ENCODE measurements at places on chromosomes 16 and 17.

DNA sequence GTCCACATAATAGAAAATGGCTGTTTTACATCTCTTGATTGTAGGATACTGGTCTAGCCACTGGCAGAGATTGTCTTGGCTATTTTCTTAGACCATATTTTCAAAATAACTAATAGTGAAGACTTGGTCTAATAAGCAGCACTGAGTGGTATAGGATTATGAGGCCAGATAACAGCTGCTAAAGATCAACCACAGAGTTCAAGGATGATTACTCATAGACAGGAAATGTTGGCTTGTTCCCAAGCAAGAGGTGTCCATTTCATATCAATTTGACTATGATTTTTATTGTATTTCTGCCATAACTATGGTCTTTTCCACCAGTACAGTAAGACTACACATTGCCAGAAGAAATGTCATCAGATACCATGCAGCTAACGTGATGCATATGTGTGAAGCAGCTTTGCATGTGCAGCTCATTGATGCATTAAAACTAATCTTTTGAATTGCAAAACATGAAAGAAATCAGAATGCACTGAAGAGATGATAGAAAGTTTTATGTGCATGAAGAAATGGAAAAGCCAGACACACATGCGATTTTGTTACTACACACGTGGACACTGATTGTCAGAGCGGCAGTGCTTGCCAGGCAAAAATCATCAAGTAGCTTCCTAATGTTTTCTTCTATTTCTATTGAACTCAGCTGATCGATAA lies 693.3 kb downstream of the CDH11 start:
- no peak for DNase-seq

DNA sequence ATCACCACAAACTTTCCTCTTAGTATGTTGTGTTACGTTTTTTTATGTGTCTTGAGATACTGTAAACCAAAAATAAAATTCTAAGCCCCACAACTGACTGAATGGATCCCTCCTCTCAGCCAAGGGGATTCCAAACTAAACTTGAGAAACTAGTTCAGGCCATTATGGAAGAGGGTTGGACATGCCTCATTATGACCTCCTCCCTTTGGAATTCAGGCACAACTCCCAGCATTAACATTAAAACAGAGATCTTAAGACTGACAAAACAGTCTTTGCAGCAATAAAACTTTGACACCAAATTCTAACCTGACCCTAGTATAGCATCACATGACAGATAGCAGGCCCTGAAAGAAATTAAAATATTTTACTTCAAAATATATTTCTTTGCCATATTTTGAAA lies 51.1 kb upstream of the SLC47A1 start:
- no peak for DNase-seq

DNA sequence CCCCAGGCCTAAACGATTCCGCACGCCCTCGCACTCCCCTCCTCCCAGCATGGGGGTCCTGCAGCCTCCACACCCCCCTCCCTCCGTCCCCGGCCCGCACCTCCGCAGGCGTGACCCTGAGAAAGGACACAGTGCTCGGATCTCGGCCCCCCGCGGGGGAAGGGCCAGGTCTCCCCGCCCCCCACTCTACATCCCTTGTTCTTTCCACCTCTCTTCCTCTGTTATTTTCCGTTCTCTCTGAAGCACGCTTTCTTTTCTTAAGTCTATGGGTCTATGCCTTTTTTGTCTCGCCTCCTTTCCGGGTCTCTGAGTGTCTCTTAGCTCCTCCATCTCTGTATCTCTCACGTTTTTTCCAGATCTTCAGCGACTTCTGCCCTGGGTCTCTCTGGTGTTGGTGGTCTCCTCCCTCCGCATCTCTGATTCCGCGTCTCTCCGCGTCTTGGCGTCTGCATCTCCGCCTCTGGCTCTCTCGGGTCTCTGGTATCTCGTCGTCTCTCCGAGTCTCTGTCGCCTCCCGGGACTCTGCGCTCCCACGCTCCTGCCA lies 2.1 kb upstream of the HES7 start:
- no peak for DNase-seq

DNA sequence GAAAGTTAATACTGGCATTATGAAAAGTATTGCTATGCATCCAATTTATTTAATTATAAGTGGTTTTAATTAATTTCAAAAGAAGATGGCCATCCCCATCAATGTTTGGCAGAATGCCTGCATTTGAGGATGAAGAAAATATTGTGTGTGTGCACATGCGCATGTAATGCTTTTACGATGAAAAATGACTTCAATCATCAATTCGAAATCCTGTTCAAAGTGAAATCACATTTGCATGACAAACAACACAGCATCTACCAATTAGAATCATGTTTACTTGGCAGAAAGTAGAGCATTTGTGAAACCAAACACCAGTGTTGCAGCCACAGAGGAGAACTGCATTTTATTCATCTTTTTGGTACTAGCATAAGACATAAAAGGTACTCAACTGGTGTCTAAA lies 191.9 kb upstream of the PIRT start:
- no peak for DNase-seq

GRCh38 chr17:41322903-41323895 lies 7.7 kb upstream of the KRTAP17-1 start:
- no peak for DNase-seq

DNA sequence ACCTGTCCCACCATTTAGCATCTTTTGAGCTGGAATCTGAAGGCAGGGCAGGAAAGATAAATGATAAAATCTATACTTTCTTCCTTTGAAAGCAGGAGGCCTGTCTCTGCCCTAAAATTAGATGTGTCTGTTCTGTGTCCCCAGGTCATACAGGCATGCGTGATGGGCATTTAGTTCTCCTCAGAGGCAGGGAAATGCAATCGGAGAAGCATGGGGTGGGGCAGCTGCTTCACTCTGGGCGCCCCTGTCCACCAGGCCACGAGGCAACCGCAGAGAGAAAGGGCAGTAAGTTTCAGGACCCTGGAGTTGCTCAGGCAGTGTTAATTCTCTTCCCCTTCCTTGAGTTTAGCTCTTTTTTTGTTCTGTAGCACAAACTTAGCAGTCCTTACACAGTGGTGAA lies 25.1 kb downstream of the CLUAP1 start:
- DNase-seq, result no peak

Data from GM12891 (cell line).